ENCODE measurements at places on chromosomes 16 and 17.

DNA sequence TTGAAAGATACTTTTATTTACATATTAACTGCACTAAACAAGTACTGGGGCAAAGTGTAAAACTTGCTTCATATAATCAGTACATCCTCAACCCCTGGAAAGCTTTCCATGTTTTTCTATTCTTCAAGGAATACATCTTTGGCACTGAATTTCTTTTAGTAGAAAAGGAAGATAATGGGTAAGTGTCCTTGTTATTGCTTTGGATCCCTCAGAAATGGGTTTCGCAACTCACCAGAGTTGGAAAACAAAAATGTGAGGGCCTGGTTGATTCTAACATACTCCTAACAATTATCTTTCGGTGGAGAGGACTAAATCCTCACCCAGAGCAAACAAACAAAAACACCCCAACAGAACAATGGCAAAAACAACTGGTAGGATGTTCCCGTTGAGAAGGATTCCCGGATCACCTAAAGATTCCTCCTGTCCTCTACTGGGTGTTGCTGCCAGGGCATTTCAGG, 120.4 kb downstream of the PARN start:
- no peak for DNase-seq

GRCh38 chr17:81961087-81961511, at the start of gene NOTUM:
NOTUM (minus strand) TSS chr17:81961187; CDS start chr17:81960909, 278 bp downstream.
- no peak for DNase-seq

- no peak for DNase-seq
Observed at GRCh38 chr17:69820876-69821473, 254.1 kb upstream of the KCNJ16 start.

DNA sequence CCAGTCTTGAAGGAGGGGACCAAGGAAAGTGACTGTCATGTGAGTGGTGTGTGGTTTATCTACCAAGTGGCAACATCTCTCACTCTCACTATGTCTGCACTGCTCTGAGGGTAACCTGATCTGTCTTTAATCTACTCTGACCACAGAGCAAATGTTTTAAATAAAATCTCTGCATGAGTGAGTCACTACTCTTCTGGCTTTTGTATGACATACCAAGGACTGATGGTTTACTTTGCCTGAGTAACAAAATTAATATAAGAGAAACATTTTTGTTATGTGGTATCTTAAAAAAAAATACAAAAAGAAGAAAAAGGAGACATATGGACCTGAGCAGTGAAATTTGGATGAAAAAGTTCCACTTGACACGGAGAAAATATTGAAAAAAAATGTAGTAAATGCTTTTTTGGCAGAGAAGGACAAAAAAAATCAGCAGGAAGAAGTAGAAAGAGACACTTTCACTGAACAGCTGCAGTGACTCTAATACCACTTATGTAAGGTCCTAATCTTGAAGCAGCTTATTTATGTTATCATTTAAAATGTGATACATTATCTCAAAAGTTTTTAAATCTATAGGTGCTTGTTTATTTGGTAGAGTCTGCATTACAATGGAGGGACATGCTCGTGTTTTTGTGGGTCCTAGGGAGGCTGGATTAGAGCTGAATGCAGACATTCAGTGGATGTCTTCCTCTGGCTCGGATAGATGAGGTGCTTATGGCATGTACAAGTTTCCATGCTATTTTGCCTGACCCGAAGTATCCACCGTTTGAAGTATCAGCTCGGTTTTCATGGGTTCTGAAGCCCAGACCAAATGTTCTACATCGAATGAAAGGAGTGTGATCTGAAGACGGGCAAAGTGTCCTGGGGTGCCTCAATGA, 240.7 kb downstream of the MAP2K6 start:
- DNase-seq: no peak

DNA sequence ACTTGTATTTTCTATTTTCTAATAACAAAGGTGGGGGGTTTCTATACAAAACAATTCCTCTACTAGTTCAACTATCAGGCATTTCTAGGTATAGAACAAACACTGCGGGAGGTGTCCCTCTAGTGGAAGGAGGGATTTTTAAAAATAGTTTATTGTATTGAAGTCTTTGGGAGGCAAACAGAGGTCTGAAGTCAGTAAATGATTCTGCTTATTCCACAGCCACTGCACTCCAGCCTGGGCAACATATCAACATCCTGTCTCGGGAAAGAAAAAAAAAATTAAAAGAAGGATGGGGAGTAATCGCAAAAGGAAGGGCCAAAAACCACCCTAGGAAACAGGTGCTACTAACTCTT, 648 bp upstream of the ERCC4 start:
- no peak for DNase-seq

DNA sequence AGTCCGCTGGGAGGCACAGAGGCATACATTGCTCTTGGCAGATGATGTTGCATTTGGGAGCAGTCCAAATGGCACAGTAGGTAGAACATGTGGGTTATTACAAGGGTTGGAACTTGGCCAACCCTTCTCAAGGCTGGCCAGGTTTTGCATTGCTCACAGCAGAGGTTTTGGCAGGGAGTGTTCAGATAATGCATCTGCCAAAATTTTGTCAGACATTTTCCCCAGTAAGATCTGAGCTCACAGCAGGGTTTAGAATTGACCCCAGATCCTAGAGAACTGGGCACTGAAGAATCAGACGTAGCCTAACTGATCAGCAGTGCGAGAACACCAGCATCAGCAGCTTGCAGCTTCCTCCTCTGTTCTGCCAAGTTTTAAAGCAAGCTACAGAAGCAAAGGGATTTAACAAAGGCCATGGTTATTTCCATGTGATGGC, 468.8 kb upstream of the KIF2B start:
- no peak for DNase-seq

GRCh38 chr16:22232277-22233036, 26.4 kb downstream of the EEF2K start:
- no peak for DNase-seq

DNA sequence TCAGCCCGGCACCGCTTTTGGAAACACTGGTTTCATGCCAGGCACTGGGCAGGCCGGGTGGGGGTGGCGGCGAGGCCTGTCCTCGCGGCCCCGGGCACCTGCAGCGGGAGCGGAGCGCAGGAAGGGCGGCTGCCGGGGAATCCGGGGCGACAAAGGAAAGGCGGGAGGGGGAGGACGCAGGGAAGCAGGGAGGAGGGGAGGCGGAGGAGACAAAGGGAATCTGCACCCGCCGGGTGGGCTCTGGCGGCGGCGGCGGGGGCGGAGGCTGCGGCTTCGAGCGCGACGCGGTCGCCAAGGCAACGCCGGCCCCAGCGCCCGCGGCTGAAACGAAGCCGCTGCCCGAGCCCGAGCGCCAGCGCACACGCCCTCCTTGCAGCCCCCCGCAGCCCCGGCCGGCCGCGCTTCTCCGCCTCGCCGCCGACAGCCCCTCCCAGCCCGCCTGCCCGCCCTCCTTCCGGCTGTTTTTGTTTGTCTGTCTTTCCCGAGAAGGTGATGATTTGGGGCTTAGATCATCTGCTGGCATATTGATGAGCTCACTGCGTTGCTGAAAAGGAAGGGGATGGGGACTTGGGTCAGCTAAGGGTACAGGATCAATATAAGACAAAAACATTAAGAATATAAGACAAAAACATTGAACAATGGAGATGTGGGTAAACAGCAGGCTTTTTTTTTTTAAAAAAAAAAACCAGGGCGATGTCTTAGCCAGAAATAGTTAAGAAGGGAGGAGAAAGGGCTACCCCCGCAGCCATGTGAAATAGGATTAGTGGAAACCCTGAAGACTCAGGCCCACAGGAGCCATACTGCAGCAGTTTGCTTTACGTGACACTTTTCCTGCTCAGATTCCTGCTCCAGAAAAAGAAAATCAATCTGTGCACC, 32.7 kb downstream of the CDK5R1 start:
- peak; percentile 78 for DNase-seq

DNA sequence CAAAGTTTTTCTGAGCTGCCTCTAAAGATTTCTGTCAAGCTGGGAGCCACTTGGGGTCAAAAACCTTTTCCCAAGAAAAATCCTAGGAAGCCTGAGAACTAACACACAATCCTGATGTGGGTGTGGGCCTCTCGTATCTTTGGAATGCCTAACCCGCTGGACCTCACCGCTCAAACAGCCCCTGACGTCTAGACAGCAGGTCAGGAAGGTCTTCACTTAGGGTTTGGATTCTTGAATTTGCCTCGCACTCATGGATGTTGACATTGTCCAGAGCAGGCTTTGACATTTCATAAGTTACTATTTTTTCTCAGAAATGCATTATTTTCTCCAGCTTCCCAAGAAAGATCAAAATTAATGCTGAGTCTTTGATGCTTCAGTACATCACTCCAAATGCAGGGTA, 18.9 kb downstream of the TEX2 start:
- no peak for DNase-seq

GRCh38 chr16:72961863-72962262, 86.1 kb downstream of the ZFHX3 start:
- DNase-seq: no peak

DNA sequence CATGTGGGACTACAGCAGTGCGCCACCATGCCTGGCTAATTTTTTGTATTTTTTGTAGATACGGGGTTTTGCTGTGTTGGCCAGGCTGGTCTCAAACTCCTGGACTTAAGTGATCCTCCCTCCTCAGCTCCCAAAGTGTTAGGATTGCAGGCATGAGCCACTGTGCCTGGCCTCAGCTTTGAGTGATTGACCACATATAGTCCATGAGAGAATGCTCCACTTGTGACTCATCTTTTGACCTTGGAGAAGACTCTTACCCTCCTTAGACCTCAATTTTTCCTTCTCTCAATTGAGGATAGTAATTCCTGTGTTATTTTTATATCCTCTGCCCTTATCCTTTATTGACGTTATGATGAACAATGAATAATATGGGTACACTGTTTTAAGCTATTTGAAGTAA, 30.9 kb upstream of the DUSP14 start:
- no peak for DNase-seq

- no peak for DNase-seq
Observed at GRCh38 chr16:25413975-25414374, 156.3 kb upstream of the ZKSCAN2 start.

DNA sequence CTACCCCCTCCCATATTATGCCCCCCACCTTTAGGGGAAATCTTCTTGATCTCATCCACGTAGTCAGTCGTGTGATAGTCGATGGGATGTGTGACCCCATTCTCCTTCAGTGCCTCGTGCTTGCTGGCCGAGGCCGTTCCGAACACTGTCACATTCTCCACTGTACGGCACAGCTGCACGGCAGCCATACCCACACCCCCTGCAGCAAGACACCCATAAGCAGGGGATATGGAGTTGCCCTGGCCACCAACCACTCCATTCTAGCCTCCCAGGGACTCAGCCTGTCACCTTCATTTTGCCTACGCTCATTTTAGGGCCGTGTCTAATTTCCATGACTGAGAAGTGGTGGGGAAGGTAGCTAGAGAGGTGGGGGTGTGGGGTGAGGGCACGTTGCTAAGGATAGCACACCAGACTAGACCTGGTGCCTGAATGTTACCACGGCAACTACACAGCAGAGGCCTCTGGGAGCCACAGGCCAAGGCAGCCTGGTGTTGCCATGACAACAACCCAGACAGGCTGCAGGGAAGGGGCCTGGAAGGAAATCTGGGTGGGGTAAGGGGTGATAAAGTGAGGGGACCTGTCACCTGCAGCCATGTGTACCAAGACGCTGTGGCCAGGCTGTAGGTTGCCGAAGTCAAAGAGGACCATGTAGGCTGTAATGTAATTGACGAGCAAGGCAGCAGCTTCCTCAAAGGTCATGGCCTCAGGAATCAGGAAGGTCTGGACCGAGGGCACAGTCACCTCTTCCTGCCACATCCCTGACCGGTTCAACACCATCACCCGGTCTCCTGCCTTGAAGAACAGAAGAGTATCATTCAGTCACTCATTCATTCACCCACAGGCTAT, 4.0 kb downstream of the VAT1 start:
- DNase-seq: no peak

- no peak for DNase-seq
Observed at GRCh38 chr16:12951392-12951791, 50.0 kb downstream of the SHISA9 start.

DNA sequence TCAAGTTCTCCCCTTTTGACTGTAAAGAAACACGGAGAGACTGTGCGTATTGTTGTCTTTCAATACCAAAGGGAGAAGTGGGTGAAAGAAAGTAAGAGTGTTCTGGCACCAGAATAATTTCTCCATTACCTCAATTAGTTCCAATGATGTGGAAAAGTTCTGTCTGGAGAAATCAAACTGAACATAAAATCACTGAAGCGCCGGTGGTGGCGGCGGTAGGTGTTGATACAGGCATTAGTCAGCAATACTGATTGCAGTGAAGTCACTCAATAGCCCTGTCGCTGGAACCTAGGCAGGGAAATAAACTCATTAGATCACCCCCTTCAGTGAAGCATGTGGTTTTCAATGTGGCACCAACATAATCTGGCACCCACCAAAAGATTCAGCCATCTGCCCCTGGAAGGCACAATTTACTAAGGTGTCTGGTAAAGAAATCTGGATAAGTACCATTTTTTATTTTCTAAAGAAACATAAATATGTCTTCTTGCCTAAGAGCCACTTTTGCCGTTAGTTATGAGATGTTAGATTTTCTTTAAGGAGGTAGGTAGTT, 274.2 kb upstream of the SOX9 start:
- DNase-seq: peak; percentile 83

DNA sequence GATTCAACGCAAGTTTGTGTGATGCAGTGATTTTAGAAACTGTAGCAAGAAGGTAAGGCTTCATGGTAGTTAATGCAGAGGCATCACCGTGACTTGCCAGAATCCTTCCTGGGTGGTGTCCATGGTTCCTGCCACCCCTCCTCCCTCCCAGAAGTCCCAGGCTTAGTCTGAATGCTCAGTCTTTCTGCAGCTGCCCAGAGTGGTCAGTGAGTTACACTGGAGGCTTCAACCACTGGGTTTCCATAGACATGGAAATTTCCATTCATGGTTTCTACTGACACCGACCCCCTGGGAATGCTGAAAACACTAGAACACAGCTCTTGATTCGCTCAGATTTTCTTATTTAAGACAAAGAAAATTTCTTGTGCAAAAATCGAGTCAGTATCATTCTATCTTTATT, 159.4 kb upstream of the HSBP1 start:
- DNase-seq: no peak

DNA sequence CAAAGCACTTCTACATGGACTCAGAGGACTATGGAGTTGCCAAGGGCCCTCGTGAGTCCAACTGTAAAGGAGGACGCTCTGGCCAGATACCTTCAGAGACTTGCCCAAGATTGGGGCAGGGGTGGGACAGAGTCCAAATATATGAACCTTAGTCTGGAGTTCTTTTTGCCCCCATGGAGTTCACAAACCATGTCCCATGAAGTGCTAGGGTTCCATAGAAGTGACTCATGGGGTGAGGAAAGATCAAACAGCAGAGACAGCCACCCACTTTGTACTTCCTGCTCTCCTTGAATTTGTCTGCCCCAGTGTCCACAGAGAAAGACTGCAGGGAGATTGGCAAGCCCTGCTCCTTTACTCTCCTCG, 29.0 kb downstream of the SRL start:
- no peak for DNase-seq

DNA sequence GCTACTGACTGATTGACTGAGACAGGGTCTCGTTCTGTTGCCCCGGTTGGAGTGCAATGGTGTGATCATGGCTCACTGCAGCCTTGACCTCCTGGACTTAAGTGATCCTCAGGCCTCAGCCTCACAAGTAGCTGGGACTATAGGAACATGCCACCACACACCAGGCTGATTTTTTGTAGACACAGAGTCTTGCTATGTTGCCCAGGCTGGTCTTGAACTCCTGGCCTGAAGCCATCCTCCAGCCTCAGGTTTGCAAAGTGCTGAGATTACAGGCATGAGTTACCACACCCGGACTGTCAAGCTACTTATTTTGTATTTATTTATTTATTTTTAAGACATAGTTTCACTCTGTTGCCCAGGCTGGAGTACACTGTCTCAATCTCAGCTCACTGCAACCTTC, 55.2 kb downstream of the METTL16 start:
- DNase-seq: no peak

Data from NCI-H1436 treated with DMSO at 0.1 percent for 48 hours (cell line).